ENCODE measurements at places on chromosomes 7 and 10.

DNA sequence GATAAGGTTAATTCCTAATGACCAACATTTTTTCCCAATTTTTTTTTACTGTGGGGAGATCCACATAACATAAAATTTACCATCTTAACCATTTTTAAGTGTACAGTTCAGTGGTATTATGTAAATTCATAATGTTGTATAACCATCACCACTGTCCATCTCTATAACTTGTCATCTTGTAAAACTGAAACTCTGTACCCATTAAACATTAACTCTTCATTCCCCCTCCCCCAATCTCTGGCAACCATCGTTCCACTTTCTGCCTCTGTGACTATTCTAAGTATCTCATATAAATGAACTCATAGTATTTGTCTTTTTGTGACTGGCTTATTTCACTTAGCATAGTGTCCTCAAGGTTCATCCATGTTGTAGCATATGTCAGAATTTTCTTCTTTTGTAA lies 46.0 kb upstream of the HPS1 start:
- DNase-seq: no peak

GRCh38 chr7:143391462-143392404 lies 10.6 kb downstream of the ZYX start:
- DNase-seq: peak; percentile 64

DNA sequence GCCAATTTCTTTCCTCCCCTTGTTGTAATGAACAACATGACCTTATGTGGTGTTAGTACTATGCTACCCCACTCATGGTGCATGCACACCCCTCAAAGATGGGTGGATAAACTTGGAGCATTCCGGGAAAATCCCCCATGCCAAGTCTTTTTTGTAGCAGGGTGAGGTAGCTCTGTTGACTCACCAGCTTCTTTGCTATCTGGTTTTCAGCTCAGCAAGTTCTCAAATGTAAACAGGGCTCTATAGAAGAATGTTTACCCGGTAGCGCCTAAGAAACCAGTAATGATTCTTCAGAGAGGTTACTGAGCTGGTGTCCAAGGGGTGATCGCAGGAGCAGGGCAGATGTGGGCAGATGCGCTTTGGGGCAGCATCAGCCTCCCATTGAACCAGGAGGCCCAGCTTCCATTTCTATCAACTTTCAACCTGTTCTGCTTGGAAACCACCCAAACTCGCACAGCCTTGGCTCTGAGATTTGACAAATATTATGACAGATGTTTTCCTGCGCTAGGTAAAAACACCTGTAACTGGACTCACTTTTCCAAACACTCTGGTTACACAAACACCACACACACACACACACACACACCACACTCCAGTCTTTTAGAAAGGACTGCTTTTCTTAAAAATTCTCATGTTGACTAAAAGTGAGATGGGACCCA lies 87.8 kb downstream of the ZRANB1 start:
- peak; percentile 16 for DNase-seq

- no peak for DNase-seq
Measured at GRCh38 chr7:2849941-2850766, 6.0 kb upstream of the GNA12 start.

- DNase-seq: peak; percentile 26
Measured at GRCh38 chr10:12617191-12618175, 268.1 kb downstream of the CAMK1D start.

DNA sequence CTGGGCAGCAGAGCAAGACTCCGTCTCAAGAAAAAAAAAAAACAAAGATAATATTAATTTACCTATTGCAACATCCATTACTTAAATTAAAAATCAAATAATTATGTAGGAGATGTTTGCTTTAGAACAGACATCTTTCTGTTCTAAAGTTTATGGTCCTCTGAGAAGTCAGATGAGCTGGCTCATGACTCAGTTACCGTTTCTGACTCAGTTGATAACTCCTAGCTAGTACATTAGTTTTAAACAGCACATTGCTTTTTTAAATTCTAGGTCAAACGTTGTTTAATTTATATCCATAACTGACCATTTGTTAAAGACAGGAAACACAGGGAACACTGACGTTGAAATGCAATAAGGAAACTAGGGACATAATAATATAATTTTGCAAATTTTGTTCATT lies 162.7 kb downstream of the ETV1 start:
- no peak for DNase-seq

- DNase-seq: peak; percentile 81
Measured at GRCh38 chr10:100728928-100729861, 16.2 kb upstream of the PAX2 start.

GRCh38 chr10:44557596-44558191 lies 172.8 kb upstream of the CXCL12 start:
- no peak for DNase-seq

DNA sequence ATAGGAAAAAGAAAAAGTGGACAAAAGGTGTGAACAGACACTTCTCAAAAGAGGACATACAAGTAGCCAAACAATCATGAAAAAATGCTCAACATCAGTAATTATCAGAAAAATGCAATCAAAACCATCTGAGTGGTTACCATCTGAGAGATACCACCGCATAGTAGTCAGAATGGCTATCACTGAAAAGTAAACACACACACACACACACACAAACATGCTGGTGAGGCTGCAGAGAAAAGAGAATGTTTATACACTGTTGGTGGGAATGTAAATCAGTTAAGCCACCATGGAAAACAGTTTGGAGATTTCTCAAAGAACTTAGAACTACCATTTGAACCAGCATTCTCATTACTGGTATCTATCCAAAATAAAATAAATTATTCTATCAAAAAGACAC lies 145.7 kb downstream of the CYP26A1 start:
- DNase-seq: no peak

DNA sequence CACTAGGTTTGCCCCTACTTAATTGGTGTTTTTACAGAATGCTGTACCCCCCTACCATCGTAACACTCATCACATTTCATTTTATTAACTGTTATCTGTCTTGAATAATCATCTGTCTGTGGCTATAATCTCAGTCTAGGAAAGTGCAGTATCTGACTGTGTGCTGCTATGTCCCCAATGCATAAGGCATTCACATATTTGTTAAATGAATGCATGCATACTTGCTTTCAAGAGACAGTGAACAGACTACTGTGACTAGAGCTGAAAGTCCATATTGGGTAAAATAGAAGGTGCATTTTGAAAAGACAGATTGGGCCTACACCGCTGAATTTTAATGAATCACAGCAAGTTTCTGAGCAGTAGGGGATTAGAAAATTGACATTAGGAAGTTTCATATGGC lies 112.3 kb downstream of the ARHGAP12 start:
- DNase-seq: no peak

GRCh38 chr7:79691074-79691473 lies 237.6 kb upstream of the MAGI2 start:
- no peak for DNase-seq

DNA sequence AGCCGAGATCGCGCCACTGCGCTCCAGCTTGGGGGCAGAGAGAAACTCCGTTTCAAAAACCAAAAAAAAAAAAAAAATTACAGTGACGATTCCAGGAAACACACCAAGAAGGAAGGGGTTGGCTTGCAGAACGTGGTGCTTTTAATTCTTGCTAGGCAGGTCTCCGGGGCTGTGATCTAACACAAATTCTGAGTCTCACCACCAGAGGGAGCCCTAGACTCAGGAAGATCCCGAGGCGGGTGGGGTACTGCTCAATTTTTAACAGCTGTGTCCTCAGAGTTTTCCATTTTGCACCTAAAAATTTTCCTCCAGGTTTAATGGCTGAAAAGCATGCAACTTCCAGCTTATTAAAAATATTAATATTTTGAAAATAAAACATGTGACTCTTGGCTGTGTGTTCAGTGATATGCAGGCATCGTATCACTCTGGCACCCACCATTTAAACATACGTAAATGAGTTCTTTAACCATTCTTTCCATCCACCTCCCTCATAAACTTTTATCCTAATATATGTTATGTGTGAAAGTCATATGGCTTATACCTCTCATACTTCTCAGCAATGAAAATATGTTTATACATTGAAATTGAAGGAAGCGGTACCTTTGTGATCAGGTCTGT lies 26.5 kb upstream of the NUB1 start:
- peak; percentile 15 for DNase-seq

GRCh38 chr7:150361402-150361801 lies 7.2 kb upstream of the REPIN1 start:
- DNase-seq: no peak

DNA sequence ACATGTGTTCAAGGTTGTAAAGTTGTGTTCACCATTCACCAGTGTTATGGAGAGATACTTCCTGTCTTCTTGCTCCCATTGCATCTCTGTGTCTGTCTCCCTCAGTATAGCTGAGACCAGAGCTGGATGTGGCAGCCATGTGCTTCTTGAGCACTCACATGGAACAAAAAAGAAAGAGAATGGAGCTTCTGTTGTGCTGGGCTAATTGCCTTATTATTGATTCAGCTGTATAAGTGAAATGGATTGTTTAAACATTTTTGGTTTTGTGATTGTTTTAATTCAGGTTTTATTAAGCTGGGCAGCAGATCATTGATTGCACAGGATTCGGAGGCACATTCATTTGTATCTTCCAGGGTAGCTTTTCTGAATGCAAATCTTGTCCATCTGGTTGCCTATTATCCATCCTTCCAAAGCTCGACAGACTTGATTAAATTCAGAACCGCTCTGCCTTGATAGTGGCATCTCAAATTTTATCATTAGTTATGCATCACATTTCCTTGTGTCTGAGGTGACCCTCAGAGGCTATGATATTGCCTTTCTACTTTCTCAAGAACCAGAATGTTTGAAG lies 119.9 kb downstream of the CCNY start:
- no peak for DNase-seq

GRCh38 chr7:131454498-131454897 lies 101.9 kb downstream of the PODXL start:
- DNase-seq: peak; percentile 24

DNA sequence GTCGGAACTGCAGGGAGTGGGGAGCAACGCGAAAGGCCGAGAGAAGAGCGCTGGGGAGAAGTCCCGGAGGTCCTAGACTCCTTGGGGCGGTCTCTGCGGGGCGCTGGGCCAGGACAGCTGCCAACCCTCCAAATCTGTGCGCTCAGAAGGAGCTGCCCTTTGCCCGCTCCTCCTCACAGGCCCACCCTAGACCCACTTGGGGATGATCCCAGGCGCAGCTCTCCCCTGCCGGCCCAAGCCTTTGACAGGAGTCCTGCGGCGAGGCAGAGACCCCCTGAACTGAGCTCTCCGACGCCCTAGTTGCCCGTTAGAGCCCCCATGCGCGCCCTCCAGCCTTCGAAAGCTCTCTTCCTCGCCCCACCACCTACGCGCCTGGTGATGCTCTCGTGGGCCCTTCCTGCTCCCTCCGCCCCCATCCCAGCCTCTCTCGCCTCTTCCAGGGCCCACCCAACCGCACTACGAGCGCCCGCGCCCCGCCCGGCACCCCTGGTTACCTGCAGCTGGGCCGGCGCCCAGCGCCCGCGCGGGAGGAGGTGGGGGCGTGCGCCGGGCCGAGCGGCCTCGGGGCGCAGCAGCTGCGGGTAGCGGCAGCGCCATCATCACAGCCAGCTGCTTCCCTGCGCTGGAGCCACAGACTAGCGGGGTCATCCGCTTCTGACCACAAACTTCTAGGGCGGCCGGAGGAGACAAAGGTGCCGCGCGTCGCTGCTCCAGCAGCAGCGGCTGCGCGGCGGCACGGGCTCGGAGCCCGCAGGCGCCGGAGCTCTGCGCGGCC lies 353.4 kb downstream of the DNAJB6 start:
- DNase-seq: no peak

GRCh38 chr10:52400562-52400961 lies 86.5 kb downstream of the DKK1 start:
- no peak for DNase-seq

DNA sequence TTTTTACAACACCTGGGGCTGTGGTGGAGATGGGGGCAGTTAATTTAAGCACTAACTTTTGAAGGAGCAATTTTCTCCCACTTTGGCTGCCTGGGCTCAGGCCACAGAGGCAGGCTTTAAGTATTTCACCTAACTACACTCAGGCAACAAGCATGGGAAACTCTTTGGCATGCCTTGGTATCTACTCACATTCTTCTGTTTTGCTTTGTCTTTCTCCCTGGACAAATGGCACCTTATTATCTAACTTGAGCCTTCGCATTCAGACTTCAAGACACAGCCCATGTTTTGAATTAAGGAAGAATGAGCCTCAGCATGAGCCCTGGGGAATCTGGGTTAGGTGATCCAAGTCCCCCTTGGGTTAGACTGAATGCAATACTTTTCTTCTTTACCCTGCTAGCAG lies 31.8 kb upstream of the BMPER start:
- no peak for DNase-seq

- DNase-seq: no peak
Measured at GRCh38 chr7:18958627-18959026, 158.8 kb downstream of the TWIST1 start.

- no peak for DNase-seq
Measured at GRCh38 chr10:123488436-123488835, 177.7 kb upstream of the GPR26 start.

GRCh38 chr7:84490661-84491060 lies 296.1 kb upstream of the SEMA3A start:
- DNase-seq: no peak

DNA sequence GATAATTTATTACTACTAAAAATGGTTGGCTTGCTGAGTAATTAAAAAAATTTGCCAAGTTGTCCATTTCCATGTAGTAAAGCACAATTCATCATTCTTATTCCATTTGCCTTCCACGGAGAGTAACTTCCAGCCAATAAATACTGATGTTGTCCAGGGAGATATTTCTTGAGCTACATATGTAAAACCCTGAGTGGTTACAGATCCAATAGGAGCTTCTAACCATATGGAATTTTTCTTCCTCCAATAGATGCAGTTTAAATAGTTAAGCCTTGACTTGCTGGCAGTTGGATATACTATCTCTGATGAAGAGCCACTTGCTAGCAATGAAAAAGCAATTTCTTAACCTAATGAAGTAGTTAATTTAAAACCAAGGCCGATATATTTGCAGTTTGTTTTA lies 271.1 kb downstream of the PLXDC2 start:
- DNase-seq: no peak

DNA sequence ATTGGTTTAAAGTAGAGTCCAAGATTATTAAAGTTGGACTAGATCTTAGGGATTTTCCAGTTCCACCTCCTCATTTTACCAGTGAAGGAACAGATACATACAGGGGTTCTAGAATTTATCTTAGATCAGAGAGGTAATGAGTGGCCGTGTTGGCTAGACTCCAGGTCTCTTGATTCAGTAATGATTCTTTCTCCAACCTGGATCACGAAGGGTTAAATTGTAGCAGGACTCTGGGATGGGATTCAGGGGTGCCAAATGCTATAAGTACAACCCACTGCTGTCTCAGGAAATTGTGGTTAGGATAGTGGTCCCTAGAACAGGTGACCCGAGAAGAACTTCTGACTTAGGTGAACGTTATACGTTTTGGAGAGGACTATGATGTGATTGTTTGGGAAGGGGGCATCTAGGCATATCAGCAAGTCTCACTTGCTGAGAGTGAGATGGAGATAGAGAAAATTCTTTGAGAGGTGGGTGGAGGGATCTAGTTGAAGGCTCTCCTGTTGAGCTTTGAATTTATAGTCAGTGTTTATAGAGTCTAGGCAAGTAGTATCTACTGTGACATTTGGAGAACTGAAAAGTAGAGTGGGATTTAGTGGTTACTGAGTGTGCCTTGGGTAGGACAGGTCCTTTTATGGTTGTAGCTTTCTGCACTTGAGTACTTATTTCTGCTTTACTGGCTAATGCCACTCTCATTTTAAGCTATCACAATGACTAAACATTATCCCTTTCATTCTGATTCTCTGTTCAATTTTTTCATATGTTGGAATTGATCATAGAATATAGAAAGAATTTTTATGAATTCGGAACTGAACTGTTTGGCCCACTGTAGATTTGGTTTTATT lies 58.3 kb downstream of the ST7 start:
- DNase-seq: no peak

GRCh38 chr10:30917789-30918188 lies 113.9 kb downstream of the ZNF438 start:
- DNase-seq: no peak
